ENCODE measurements at places on chromosomes 12 and 14.

GRCh38 chr12:118922405-118922804 is 58.9 kb upstream of the SRRM4 start:
- no peak for DNase-seq

- DNase-seq = no peak
These were observed 32.0 kb downstream of the DDX11 start for GRCh38 chr12:31105668-31106067.

DNA sequence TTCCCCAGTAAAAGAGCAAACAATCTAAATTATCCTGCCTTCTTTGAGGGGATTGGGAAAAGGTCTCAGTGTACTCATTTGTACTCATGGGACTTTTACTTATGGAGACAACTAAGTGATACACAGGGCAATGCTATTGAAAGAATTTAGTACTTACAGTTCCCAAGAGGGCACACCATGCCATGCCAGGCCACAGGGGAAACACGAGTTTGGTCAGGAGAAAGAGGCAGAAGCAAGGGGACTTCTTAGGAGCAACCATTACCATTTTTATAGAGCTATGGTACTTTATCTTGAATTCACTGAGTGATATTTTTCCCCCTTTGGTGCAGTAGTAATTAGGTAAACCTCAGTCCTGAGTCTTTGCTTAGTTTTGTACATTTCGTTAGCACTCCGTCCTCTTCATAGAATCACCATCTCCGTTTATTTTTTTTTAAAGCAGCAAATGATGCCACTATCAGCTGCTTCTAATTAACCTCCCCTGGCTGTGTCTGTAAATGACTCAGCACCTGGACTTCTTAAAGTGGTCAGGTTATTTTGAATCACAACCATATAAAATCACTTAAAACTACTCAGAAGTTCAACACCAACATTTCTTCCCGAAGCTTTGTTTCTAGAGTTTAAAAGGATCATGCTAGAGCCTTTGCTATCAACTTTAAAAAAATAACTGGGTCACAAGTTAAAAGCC is 5.9 kb upstream of the WASHC3 start:
- DNase-seq = no peak

DNA sequence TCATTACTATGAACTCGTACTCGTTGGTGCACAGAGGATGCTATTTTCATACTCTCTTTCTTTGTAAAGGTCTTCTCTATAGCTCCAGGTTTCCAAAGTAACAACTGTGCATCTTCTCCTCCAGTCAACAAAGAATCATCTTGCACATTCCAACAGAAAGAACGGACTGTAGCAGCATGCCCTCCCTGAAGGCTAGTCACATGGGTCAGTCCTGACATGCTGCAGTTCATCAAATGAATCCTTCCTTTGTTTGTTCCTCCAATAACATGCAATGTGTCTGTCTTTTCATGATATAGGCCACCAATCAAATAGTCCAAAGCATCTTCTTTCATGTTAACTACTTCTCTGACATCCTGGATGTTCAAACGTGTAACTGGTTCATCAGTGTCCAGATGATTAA is 42.9 kb downstream of the WDR89 start:
- DNase-seq = no peak

GRCh38 chr12:123064366-123064765 is 83.9 kb downstream of the ARL6IP4 start:
- no peak for DNase-seq

- no peak for DNase-seq
These were observed 368.0 kb downstream of the SEC23A start for GRCh38 chr14:38735005-38735404.

- no peak for DNase-seq
These were observed 2.2 kb upstream of the ZFP36L1 start for GRCh38 chr14:68794851-68795596.

All from activated T-cell treated with anti-CD3 and anti-CD28 coated beads for 1 hour (primary cell).